KG1 (cell line): ENCODE measurements at places on chromosomes 3 and 15.

DNA sequence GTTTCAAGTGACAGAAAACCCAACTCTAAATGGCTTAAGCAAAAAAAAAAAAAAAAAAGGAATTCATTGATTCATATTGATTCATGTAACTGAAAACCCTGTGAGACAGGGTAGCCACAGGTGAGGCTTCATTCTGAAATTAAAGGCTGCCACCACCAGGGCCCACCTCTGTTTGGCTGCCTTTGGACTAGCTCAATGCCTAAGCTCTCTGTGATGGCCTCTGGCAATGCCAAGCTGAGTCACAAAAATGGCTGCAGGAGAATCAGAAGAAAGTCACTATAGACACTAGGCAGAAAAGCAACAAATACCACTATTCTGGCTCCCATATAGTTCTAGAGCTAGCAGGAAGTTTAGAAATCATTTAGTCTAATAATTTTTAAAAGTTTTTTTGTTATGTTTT, 38.2 kb upstream of the GYG1 start:
- no peak for DNase-seq

GRCh38 chr3:147653367-147653923, 244.3 kb downstream of the ZIC1 start:
- DNase-seq: no peak

DNA sequence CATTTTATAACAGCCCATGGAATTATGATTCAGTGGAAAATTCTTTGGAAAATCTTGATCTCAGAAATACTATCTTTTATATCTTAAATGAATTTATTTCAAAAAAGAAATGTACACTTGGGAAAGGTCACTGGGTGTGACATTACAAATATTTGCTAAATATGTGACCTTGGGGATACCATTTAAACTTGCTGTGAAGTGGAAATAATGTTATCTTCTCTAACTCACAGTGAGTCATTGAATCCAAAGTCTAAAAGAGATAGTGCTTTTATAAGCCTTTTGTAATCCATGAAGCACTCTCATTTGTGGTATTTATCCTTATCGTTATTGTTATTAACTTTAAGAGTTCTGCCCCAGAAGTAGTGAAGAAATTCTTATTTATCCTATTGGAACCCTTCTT, 289.8 kb upstream of the SEMA6D start:
- DNase-seq: no peak

- DNase-seq: no peak
These were observed 683.4 kb upstream of the CFAP20DC start for GRCh38 chr3:59733041-59733809.

GRCh38 chr15:68407141-68407885, 24.6 kb downstream of the ITGA11 start:
- no peak for DNase-seq

- DNase-seq: no peak
These were observed 140.2 kb upstream of the SPRED1 start for GRCh38 chr15:38112406-38112805.

- no peak for DNase-seq
These were observed 71.8 kb downstream of the RBPMS2 start for GRCh38 chr15:64703632-64703959.

GRCh38 chr15:48564690-48565089, 80.8 kb downstream of the FBN1 start:
- no peak for DNase-seq

DNA sequence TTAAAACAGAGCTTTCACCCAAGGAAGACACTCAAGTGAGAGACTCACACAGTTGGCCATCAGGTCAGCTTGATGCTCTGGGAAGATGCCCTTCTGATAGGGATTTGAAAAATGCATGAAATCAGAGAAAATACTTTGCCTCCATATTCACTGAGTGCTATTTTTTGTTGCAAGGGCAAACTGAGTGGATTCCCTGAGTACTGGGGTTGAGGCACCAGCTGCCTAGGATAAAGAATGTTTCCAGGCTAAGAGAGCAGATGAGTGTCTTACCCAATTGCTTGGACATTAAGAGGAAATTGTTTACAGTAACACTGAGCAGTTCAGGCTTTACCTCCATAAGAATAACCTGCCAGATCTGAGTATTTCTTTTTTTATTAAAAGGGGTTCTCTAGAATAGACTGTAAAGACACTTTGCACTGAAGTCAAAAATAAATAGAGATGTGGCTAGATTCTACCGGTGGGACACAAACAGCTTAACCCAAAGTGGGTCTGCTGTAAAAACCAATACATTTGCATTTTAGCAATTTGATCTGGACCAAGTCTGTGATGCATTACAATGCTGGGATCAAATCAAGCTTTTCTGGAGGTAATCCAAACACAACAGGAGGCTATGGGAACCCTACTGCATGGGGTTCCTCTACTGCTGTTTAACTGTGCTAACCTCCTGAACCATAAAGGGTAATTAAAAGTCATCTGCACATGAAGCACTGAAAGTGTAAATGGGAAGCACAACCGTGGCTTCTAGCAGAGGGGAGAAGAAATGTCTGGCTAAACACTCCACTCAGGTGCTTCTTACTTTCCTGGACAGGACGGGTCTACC, 238.8 kb upstream of the WNT5A start:
- DNase-seq: no peak
